Osteoblast (primary cell): ENCODE measurements at places on chromosomes 3 and 15. TPM values are rescaled to one million over a fixed set of nuclear protein-coding genes. Genes with fewer than 3 reads are reported as not detected.

Gene UTS2B
- 0.59 and 1.1 TPM in 2 replicates for total RNA-seq

Gene PIF1
- 6.2 and 9.4 TPM in 2 replicates for total RNA-seq

Gene AGBL1
- not detected in 2 replicates for total RNA-seq

Gene FANCD2OS
- not detected in 2 replicates for total RNA-seq

Gene MKRN3
- total RNA-seq: 0.36 and 0.59 TPM in 2 replicates

Gene USP8
- total RNA-seq: 53.0 and 61.2 TPM in 2 replicates

GRCh38 chr15:63638839-63639238, 41.7 kb downstream of the FBXL22 start:
- H3K27me3 ChIP-seq: no peaks in the 10 kb centered on the region
- DNase-seq: no peak
- peaks cover 51% of the 10 kb centered on the region for H3K36me3 ChIP-seq
- H3K27ac ChIP-seq: no peak overlapping the region
- no peaks in the 10 kb centered on the region for H3K4me1 ChIP-seq

DNA sequence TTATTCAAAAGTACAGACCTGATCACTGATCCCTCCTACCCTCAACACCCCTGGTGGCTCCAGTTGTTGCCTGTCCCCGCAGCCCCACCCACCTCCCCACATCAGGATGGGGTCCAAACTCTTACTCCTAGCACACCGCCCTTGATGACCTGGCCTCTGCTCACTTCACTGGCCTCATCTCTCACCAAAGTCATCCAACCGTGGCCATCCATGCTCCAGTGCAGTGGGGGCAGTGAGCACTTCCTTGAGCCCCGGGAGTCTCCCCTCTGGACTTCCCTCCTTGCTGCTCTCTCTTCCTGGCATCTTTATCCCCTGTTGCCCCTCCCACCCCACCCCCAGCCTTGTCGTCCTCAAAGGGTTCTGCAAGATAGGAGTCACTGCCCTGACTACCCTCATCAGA, 191.1 kb downstream of the CACNA2D3 start:
- DNase-seq: no peak

- no peaks in the 10 kb centered on the region for H3K36me3 ChIP-seq
- no peak overlapping the region for H3K4me3 ChIP-seq
- H3K27ac ChIP-seq: no peak overlapping the region
- no peak for DNase-seq
Observed at GRCh38 chr3:118782755-118783202, 251.9 kb downstream of the IGSF11 start.

- no peaks in the 10 kb centered on the region for H3K36me3 ChIP-seq
- no peak for DNase-seq
- H3K27me3 ChIP-seq: peaks cover 20% of the 10 kb centered on the region
- no peak overlapping the region for H3K27ac ChIP-seq
Observed at GRCh38 chr3:42814914-42815507, 5.8 kb downstream of the ACKR2 start.

- peaks cover 9% of the 10 kb centered on the region for H3K27me3 ChIP-seq
- DNase-seq: no peak
- no peak overlapping the region for H3K4me3 ChIP-seq
- H3K36me3 ChIP-seq: no peaks in the 10 kb centered on the region
Observed at GRCh38 chr3:42902257-42902656, 3.7 kb upstream of the ZNF662 start.

DNA sequence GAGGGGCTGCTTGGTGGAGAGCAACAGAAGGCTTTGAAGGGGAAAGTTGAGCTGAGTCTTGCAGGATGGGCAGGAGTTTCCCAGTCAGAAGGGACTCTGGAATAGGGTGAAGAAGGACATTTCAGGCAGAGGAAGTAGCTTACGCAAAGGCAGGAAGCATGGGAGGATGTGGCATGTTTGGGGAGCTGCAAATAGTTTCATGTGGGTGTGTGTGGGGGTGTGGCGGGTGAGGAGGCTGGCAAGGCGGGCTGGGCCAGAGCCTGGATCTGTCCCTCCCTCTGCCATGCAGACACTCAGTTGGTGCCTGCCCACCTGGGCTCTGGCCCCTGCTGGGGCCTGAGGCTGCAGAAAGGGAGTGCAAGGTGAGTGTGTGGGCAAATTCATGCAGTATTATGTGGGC, 10.4 kb downstream of the TEX264 start:
- peaks cover 27% of the 10 kb centered on the region for H3K36me3 ChIP-seq
- no peak overlapping the region for H3K4me3 ChIP-seq

GRCh38 chr3:156014489-156014888, 105.9 kb upstream of the KCNAB1 start:
- no peaks in the 10 kb centered on the region for H3K36me3 ChIP-seq
- no peak for DNase-seq
- no peaks in the 10 kb centered on the region for H3K4me1 ChIP-seq
- no peaks in the 10 kb centered on the region for H3K27me3 ChIP-seq

DNA sequence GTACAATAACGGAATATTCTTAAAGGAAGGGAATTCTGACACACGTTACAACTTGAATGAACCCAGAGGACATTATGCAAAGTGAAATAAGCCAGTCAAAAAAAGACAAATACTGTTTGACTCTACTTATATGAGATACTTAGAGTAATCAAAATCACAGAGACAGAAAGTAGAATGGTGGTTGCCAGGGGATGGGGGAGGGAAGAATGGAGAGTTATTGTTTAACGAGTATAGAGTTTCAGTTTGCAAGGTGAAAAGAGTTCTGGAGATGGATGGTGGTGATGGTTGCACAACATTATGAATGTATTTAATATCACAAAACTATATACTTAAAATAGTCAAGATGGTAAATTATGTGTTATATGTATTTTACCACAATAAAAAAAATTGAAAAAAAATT, 112.9 kb upstream of the ARHGEF3 start:
- H3K27me3 ChIP-seq: peaks cover 5% of the 10 kb centered on the region
- H3K4me1 ChIP-seq: no peaks in the 10 kb centered on the region
- no peaks in the 10 kb centered on the region for H3K36me3 ChIP-seq
- DNase-seq: no peak
- no peak overlapping the region for H3K27ac ChIP-seq

GRCh38 chr15:100918690-100919480, at the start of gene LRRK1:
TSS of gene LRRK1 (plus strand) at chr15:100919357. CDS start at chr15:100924633, 5,276 bp downstream.
- peak; percentile 90 for DNase-seq
- peak within 1 kb of the TSS; percentile 46 for H3K27ac ChIP-seq
- H3K4me1 ChIP-seq: peaks cover 16% of the 10 kb centered on the region
- H3K27me3 ChIP-seq: no peaks in the 10 kb centered on the region

DNA sequence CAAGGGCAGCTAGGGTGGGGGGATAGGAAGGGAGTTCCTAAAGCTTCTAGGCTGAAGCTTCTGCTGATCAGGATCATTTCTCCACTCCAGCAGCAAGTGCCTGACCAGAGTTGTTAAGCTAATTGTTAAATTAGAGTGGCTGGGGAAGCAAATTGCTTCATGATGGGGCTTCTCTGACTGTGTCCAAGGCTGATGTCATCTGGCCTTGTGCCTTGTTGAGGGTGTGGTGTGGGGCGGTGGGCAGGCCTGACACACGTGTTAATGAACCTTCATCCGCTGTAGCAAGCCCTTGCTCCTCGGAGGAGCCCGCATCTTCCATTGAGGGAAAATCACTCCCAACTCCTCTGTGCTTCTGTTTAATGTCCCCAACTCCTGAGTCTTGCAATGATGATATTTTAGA, 84.3 kb upstream of the ROPN1 start:
- no peak overlapping the region for H3K27ac ChIP-seq
- DNase-seq: no peak
- no peaks in the 10 kb centered on the region for H3K36me3 ChIP-seq
- peaks cover 26% of the 10 kb centered on the region for H3K27me3 ChIP-seq

GRCh38 chr15:61731099-61731498, 329.1 kb downstream of the VPS13C start:
- H3K27ac ChIP-seq: no peak overlapping the region
- no peak overlapping the region for H3K4me3 ChIP-seq
- H3K36me3 ChIP-seq: no peaks in the 10 kb centered on the region
- no peaks in the 10 kb centered on the region for H3K27me3 ChIP-seq
- DNase-seq: no peak

GRCh38 chr3:126109880-126110235, 25.9 kb upstream of the SLC41A3 start:
- DNase-seq: no peak
- H3K27me3 ChIP-seq: no peaks in the 10 kb centered on the region
- H3K27ac ChIP-seq: no peak overlapping the region
- H3K36me3 ChIP-seq: no peaks in the 10 kb centered on the region

DNA sequence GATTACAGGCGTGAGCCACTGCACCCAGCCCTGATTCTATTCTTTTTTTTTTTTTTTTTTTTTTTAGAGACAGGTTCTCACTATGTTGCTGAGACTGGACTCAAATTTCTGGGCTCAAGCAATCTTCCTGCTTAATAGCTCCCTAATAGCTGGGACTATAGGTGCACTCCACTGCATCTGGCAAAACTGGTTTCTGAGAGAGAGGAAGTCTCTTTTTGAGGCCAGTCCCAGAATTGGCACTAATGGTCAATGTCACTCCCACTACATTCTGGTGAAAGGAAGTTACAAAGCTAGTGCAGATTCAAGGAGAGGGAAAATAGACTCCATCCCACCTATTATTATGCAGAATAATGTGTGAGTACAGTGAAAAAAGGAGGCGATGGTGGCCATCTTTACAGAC, 5.8 kb upstream of the TGFBR2 start:
- DNase-seq: no peak
- no peaks in the 10 kb centered on the region for H3K36me3 ChIP-seq
- no peaks in the 10 kb centered on the region for H3K27me3 ChIP-seq

GRCh38 chr3:41080141-41080540, 119.2 kb upstream of the CTNNB1 start:
- no peaks in the 10 kb centered on the region for H3K4me1 ChIP-seq
- no peaks in the 10 kb centered on the region for H3K27me3 ChIP-seq
- no peaks in the 10 kb centered on the region for H3K36me3 ChIP-seq
- no peak overlapping the region for H3K27ac ChIP-seq
- no peak for DNase-seq
